ENCODE measurements at places on chromosomes 1 and 21.
A peak's percentile ranks its signal among the peaks of the same experiment; 100 is the strongest.

GRCh38 chr1:237211031-237211430, 169.0 kb downstream of the RYR2 start:
- no peak for DNase-seq

DNA sequence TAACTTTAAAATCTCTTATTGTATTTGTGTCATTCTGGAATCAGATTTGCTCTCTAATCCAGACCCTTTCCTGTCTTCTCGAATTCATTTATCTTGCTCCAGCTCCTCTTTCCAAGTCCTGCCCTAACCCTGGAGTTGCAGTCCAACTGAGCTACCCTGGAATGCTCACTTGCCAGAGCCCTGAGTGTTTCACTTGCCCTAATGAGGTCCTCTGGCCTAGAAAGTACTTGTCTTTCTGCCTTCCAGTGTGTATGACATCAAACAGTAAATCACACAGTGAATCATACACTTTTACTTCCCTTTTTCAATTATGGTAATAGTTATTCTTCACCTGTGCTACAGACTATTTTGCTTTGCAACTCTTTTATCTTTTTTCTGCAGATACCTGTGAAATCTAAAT, 96.9 kb downstream of the NEK7 start:
- no peak for DNase-seq

- no peak for DNase-seq
These were observed 23.5 kb downstream of the ANGPTL1 start for GRCh38 chr1:178847396-178847849.

DNA sequence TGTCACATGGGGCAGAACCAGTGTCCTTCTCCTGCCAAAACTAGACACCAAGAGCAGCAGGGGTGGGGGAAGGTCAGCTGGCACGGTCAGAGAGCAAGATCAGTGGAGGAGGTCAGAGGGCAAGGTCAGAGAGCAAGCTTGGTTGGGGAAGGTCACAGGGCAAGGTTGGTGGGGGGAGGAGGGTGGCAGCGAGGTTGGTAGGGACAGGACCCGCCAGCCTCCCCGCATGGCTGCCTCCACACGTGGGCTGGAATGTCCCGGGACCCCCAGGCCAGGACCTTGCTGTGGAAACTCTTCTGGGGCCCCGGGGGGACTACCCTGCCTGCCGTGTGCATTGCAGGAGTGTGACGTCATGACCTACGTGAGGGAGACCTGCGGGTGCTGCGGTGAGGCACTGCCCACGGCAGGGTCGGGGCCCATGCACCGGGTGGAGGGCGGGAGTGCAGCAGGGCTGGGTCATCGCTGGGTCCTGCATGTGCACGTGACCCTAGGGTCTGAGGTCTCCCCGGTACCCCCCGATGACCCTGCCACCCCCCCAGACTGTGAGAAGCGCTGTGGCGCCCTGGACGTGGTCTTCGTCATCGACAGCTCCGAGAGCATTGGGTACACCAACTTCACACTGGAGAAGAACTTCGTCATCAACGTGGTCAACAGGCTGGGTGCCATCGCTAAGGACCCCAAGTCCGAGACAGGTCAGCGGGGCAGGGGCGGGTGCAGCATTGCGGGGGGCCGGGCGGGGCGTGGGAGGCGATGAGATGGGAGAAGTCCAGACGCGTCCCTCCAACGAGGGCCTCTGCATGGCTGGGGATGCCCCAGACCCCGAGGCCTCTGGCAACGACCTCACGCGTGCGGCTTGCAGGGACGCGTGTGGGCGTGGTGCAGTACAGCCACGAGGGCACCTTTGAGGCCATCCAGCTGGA, 27.3 kb downstream of the COL6A2 start:
- peak; percentile 5 for DNase-seq

DNA sequence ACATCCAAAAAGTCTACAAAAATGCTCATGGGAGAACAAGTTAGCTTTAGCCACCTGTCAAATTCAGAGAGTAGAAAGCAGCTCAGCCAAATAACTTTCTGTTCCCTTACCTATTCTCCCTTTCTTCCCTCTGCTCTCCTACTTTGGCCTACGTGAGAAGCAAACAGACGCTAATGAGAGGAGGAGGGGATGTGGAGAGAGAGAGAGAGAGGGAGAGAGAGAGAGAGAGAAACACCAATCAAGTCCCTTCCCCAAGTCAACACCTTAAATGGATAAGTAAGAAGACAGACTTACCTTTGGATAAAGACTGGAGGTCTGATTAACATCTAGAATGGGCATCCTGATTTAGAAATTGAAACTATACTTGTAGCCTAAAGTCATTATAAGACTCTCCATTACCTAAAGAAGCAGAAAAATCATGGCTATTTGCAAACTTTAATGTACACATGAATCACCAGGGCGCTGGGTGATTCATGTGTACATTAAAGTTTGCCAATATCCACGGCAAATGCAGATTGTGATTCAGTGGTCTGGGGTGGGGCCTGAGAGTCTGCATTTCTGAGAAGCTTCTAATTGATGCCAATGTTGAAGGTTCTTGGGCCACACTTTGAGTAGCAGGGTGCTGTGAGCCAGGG, 13.1 kb upstream of the DUSP12 start:
- DNase-seq: no peak

DNA sequence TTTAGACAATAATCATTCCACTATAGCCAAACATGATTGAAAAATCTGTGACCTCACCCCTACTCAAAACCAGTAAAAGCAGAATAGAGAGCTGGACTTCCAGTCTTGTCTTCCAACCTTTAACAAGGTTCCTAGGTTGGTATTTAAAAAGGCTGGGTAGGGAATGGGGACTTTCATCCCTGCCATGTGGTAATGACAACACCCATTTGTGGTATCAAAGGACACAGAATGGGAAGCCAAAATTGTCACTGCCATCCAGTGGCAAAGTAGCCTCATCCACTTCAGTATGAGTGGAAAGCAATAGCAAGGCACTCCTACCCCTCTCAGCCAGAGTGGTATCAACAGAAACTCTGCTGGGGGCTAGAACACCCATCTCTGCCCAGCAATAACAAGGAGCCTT, 33.9 kb downstream of the UCHL5 start:
- DNase-seq: no peak

- no peak for DNase-seq
These were observed 185.1 kb downstream of the FOXD2 start for GRCh38 chr1:47622776-47623556.

DNA sequence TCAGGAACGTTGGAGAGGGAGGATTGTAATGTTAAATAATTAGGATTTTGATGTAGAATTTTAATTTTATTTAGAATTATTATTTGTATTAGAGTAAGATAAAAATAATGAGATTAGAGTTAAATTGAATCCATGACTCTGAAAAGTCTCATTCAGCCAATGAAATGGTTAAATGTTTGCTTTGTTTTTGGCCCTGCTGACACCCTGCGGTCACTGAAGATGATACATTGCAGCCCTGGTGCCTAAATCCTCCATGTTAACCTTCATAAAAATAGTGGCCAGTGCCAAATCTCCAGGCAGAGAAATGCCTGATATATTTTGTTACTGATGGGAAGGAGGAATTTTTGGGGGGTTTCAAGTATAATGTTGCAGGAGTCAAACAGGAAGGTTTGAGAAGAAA, 27.3 kb upstream of the RLF start:
- DNase-seq: no peak

DNA sequence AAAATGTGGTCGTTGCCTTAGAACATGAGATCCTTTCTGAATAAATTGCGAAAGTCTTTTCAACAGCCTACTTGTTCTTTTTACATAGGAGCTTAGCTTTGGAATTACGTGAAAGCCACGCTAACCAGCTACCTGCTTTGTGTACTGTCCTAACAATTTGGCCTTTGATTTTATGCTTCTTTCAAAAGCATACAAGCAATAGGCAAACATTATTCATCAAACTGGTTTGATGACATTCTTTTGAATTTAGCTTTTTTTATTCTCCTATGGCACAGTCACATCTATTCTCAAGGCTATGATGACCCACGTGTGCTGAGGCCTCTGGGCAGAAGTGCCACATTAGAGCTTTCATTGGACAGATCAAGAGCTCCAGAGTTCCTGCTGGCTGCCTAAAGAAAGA, 178.0 kb upstream of the DPT start:
- no peak for DNase-seq

DNA sequence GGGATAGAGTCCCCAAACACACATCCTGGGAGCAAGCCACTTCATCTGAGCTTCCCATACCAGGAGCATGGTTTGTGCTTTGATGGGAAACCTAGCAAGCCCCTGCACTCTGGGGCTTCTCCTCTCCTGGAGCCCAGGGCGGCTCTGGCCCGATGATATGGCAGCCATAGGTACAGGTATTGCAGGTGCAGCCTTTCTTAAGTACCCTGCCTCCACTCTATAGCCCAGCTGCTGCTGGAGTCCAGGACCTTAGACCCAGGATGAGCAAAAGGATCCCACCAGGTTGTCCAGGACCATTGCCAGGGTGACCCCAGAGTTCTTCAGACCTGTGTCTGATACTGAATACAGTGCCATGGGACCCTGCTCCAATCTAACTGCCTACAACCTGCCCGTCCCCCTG, 4.2 kb downstream of the C1orf226 start:
- DNase-seq: no peak

DNA sequence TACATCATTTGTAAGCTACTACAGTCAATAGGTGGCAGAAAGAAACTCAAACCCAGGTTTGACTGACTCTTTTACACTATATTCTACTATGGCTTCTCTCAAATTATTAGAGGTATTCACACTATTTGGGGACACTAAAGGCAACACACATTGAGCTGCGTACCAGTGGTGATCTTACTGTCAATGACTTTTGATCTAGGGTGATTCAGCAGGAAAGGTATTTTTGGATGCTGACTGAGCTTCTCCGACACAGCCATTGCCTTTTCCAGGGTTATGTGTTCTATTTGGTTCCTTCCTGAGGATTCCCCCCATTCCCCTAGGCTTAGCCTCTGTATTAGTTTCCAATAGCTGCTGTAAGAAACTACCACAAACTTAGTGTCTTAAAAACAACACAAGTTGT, 73.2 kb upstream of the JAK1 start:
- no peak for DNase-seq

GRCh38 chr1:181090641-181091126, 2.2 kb downstream of the IER5 start:
- no peak for DNase-seq

DNA sequence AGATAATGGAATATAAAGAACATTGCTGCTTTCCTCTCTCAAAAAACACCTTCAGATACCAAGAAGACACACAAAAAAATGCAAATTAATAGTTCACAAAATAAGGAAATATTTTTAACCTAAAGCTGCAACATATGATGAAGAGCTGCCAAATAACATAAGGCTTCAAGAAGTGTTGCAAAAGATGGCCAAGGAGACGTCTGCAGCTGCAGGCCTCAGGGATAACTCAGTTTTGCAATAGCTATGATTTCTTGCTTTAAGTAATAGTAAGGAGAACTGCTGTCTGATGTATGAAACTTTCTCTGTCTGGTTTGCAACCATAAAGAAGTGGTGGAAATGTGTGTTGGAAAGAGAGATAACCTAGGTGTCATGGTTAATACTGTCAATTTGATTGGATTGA, 1237.5 kb downstream of the MRPL39 start:
- no peak for DNase-seq

DNA sequence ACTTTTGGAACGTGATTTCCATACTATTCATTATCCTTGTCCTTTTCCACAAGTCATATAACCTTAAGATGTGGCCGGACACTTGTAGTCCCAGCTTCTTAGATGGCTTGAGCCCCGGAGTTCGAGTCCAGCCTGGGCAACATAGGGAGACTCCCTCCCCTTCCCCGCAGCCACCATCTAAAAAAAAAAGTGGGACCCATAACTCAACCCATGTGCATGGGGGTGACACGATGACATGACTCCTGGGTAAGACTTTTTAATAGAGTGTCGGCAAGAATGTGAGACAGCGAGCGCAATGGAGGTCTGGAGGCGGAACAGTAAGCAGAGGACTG, 25.7 kb downstream of the MIA3 start:
- DNase-seq: no peak

DNA sequence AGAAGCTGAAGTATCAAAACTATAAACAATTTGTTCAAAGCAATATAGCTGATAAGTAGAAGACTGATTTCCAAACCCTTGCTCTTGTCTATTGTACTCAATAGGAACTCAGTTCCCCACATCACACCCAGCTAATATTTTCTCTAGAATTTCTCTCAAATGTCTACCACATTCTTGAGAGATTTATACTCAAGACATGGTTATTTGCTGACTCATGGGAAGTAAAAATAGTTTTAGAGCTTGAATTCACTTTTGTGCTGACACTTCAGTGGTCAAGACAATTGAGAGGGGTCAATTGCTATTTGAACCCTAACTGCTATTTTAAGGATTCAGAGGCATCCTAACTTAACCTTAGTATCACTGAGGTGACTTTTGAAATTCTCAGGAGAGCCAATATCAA, 99.0 kb downstream of the TNNI3K start:
- DNase-seq: no peak

- DNase-seq: no peak
These were observed 196.5 kb downstream of the TOMM20 start for GRCh38 chr1:234932106-234932505.

GRCh38 chr1:212179394-212180076, 105.7 kb upstream of the PPP2R5A start:
- DNase-seq: no peak

DNA sequence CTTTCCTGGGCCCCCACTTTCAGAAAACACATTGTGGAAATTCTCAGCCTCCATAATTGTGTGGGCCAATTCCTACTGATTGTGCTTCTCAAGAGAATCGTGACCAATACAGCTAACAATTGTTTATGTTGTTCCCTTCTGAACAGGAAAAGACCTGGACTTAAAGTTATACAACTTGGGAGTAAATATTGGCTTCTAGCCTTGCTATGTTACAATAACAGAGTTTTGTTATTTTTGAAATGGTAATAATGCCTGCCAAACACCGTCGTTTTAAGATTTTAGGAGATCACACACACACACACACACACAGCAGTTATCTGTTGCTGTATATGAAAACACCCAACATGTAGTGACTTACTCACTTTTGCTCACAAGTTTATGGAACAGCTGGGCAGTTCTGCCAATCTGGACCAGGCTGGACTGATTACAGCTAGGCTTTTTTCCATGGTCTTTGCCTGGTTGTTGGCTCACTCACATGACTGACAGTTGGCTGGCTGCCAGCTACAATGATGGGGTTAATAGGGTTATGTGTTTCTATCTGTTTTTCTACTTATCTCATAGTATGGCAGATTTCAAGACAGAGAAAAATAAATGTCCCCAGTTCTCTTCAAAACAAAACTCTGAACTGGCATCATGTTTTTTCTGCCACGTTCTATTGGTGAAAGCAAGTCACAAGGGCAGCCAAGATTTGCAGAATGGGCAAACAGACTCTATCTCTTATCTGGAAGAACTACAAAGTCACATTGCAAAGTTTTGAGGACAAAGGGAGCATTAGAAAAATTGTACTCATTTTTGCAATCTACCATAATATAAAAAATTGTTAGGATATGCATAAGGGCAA, 447.5 kb downstream of the NEGR1 start:
- peak; percentile 14 for DNase-seq

GRCh38 chr1:167789501-167789900, 67.7 kb downstream of the MPZL1 start:
- DNase-seq: no peak

DNA sequence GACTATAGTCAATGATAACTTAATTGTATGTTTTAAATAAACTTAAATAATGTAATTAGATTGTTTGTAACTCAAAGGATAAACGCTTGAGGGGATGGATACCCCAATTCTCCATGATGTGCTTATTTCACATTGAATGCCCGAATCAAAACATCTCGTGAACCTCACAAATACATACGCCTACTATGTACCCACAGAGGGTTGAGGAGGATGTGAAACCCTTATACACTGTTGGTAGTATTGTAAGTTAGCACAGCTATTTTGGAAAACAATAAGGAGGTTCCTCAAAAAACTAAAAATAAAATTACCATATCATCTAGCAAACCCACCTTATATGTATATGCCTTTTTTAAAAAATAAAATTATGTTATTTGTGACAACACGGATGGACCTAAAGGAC, 198.6 kb downstream of the MRPL39 start:
- DNase-seq: no peak
